ENCODE measurements at places on chromosomes 2 and 18.

GRCh38 chr2:205748639-205749038 lies 66.3 kb downstream of the NRP2 start:
- DNase-seq = peak; percentile 47

GRCh38 chr18:8912348-8913326 lies 189.9 kb upstream of the NDUFV2 start:
- no peak for DNase-seq

DNA sequence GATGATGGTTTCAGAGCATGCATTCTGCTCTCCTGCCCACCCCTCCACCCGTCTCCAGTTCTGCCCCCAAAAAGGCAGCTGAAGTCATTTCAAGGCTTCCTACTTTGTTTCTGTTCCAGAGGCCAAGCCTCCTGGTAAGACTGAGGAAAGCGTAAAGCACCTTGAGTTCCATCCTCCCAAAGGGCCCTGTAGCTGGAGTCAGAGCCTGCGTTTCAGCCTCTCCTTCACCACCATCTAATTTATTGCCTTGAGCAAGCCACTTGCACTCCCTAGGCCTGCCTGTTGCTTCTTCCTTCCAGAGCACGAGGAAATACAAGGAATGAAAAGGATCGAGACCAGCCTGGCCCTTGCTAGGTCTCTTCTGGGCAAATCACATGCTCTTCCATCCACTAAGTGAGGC lies 244.2 kb upstream of the RAB12 start:
- DNase-seq = no peak

GRCh38 chr18:54983791-54984190 lies 24.5 kb upstream of the CCDC68 start:
- DNase-seq = no peak

DNA sequence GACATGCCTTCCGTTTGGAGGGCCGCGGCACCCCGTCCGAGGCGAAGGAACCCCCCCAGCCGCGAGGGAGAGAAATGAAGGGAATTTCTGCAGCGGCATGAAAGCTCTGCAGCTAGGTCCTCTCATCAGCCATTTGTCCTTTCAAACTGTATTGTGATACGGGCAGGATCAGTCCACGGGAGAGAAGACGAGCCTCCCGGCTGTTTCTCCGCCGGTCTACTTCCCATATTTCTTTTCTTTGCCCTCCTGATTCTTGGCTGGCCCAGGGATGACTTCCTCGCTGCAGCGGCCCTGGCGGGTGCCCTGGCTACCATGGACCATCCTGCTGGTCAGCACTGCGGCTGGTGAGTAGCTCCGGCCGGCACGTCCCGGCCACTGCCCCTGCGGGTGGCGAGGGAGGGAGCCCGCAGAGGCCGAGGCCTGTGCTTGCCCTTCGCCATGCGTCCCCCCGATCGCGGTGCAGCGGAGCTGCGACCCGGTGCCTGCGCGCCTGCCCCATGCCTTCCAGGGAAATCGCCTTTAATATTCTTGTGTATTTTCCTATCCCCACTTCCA lies 1.2 kb downstream of the BMPR2 start:
- DNase-seq = peak; percentile 38

DNA sequence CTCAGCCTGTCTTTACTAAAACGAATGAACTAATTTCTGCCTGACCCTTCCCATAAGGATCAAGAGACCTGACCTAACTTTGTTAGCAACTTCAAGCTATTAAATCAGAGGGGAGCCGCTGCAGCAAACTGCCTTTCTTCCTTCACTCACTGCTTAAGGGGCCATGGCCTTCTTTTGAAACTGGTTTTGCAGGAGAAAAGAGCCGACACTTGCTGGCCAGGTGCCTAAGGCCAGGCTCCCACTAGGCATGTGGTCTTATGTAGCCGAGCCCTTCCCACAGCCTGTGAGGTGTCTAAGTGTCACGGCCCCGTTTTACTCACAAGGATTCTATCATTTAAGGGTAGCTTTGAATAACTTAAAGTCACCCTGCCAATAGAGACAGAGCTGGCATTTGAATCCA lies 130.8 kb downstream of the ZNF236 start:
- DNase-seq = no peak

- DNase-seq = no peak
These were observed 63.2 kb downstream of the POLR1A start for GRCh38 chr2:86042256-86043168.

DNA sequence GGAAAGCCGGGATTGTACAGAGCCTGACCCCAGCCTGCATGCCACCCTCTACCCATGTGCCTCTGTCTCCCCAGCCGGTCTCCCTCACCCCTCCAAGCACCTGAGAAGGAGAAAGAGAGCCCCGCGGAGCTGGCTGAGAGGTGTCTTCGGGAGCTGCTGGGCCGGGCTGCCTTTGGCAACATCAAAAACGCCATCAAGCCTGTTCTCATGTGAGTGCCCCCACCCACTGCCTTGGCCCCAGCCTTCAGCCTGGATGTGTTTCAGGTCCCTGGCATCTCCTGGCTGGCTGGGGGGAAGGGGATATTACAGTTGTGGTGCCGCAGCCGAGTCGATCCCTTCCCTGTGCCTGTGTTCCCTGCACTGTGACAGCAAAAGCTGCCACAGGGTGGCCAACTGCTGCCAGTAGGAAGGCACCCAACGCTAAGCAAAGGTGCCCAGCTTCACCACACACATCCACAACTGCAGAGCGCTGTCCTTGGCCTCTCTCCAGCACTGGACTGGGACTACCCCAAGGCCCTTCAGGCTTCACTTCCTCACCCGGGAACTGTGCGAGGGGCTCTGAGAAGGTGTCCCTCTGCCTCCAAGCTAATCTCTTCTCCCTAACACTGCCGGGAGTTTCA lies 38.4 kb downstream of the POMC start:
- DNase-seq = no peak

- no peak for DNase-seq
These were observed 104.7 kb upstream of the NOSTRIN start for GRCh38 chr2:168697668-168698121.

DNA sequence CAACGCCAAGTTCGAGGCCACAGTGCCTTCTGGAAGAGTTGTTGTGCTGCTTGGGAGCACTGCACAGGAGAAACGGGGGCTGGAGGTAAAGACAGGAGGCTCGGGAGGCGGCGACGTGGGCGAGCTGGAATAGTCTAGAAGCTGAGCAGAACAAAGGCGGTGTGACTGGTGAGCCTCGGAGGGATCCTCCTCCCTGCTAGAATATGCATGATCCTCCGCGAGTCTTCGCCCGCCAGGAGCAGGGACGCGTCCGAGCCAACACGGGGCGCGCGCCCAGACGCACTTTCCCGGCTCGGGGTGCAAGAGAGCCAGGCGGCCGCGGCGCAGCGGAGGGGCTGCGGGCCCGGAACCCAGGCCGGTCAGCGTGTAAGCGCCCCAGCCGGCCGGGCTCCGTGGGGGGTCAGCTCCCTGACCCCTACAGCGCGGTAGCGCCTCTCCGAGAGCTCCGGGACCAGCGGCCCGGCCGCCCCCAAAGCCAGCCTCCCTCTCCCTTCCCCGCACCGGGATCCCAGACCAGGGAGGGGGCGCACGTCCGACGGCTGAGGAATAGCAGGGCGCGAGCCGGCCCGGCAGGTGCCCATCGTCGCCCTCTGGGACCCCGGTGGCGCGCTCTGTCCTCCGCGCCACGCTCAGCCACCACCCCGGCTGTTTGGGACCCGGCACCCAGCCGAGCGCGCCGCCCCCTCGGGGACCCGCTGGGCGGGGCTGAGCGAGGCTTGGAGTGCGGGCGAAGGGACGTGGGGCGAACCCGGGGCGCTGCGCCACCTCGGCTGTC lies 62.5 kb downstream of the GNAL start:
- DNase-seq = no peak

DNA sequence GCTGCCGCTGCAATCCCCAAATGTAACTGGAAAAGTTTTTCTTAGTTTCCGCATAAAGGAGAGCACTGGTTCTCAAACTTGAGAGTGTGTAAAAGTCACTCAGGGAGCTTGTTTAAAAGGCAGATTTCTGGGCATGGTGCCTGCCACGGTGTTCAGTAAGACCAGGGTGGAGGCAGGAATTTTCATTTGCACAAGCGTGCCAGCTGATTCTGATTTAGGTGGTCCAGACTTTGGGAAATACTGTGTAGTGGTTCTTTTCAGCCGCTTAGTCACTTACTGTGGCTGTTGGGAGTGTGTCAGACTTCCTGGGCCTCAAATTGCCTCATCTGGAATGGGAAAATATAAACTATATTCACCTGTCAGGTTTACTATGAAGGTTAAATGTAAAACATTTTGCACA lies 788 bp downstream of the ARMC9 start:
- no peak for DNase-seq

DNA sequence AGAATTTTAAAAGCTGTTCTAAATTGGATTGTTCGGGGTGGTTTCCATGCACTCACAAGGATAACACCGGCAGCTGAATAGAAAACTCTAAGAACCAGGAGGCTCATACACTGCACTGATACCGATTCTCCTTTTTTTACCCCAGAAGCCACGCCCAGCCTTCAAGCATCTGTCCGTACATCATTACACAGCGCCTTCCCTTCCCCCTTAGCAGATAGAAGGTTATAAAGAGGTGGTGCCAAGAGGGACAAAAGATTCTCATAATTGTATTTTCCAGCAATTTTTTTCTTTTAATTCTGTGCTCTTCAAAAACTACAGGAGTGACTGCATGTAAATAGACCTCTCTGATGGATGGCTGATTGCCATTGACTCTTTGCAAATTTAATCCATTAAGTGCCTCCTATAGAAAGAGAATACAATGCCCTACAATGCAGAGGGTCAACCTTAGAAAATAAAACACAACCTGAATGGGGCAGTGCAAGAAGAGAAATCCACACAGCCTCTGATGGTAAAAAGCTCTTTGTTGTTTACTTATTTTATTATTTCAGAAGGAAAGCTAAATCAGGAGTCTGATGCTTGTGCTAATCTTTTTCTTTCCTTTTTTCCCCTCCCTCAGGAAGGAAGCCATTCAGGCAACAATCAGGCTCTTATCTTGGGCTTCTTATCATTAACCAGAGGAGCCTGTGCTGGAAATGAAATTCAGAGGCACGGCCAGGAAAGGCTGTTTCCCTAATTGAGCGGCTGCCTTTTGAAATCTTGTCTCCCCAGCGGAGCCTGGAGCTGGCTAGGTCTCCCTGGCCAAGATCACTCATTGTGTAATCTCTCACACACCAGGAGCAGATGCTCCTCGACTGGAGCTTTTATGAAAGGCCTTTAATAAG lies 198.9 kb upstream of the NABP1 start:
- DNase-seq = peak; percentile 23

DNA sequence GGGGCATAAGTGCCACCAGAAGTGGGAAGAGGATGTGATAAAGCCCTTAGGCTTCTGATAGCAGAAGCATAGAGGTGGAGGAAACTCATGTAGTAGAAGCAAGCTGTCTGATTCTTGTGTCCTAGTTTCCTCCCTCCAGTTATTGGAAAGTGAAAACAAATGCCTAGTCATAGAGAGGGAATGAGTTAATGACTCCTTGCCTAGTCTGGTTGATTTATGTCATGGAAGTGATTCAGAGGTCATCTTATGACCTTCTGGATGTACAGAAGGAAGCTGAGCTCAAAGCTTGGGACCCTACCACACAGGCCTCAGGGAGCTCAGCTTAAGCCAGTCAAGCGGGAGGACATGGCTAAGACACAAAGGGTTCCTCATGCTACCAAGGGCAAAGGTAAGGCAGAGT lies 232.2 kb downstream of the THSD7B start:
- DNase-seq = no peak

- no peak for DNase-seq
These were observed 39.5 kb upstream of the GMCL1 start for GRCh38 chr2:69789772-69790600.

- DNase-seq = no peak
These were observed 736 bp downstream of the ZSCAN30 start for GRCh38 chr18:35289293-35289692.

DNA sequence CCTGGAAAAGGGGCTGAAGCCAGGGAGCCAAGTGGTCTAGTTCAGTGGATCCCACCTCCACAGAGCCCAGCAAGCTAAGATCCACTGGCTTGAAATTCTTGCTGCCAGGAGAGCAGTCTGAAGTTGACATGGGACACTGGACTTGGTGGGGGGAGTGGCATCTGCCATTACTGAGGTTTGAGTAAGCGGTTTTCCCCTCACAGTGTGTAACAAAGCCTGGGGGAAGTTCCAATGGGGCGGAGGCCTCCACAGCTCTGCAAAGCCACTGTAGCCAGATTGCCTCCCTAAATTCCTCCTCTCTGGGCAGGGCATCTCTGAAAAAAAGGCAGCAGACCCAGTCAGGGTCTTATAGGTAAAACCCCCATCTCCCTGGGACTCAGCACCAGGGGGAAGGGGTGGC lies 144.4 kb downstream of the PTPRM start:
- DNase-seq = no peak

DNA sequence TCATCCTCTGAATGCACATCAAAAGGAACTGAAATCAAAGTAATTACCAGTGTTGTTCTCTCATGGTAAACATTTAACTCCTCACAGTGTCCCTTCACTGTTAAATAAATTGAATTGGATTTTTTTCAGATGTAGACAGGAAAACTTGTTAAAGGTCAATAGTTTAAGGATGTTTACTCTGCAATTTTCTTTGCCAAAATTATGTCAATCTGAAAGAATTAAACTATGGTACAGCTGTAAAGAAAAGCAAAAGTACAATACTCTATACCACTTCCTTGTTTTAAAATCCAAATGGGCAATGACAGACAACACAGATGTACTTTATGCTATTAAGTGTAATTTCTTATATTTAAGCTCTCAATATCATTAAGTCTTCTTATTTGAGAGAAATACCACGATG lies 153.2 kb downstream of the WDPCP start:
- no peak for DNase-seq

DNA sequence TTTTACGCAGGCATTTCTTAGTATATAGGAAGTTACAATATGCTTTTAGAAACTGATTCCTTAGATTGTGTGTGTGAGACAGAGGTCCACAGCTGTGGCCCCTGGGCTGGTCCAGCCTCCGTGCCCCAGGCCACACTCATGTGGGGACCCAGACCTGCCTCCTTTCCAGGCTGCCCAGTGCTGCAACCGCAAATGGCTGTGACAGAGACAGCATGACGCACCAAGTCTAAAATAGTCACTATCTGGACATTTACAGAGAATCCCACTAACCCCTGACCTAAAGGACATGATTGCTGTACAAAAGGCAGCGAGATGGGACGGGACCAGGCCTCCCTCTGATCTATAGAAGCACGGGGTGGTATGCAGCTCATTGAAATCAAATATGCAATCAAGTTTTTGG lies 152.2 kb downstream of the TMEM18 start:
- no peak for DNase-seq

DNA sequence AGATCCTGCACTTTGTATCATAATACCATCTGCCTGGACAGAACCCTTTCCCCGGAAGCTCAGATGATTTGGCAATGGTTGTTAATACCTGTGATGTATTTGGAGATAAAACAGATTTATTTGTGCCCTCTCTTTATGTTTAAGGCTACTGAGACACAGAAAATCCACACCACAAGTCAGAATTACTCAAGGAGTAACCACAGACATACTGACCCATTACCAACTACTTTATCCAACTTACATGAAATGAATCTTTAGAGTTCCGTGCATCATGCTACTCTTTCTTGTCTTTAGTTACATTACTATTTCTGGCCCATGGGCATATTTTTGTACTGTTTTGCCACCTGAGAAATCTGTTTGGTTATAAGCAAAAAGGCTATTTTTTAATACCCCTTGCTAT lies 384.0 kb downstream of the STK39 start:
- no peak for DNase-seq

- no peak for DNase-seq
These were observed 367.8 kb upstream of the ID2 start for GRCh38 chr2:8314063-8314462.

- no peak for DNase-seq
These were observed 70.2 kb downstream of the TMEFF2 start for GRCh38 chr2:192124571-192124970.

Data from HepG2 (cell line).